ENCODE measurements at places on chromosomes 4 and X. TPM values are rescaled to one million over a fixed set of nuclear protein-coding genes. Genes with fewer than 3 reads are reported as not detected.

GRCh38 chrX:41002026-41002425 is 83.2 kb upstream of the USP9X start:
- no peaks in the 10 kb centered on the region for H3K4me1 ChIP-seq
- DNase-seq, result no peak
- H3K27ac ChIP-seq, result no peak overlapping the region
- H3K27me3 ChIP-seq, result no peaks in the 10 kb centered on the region

DNA sequence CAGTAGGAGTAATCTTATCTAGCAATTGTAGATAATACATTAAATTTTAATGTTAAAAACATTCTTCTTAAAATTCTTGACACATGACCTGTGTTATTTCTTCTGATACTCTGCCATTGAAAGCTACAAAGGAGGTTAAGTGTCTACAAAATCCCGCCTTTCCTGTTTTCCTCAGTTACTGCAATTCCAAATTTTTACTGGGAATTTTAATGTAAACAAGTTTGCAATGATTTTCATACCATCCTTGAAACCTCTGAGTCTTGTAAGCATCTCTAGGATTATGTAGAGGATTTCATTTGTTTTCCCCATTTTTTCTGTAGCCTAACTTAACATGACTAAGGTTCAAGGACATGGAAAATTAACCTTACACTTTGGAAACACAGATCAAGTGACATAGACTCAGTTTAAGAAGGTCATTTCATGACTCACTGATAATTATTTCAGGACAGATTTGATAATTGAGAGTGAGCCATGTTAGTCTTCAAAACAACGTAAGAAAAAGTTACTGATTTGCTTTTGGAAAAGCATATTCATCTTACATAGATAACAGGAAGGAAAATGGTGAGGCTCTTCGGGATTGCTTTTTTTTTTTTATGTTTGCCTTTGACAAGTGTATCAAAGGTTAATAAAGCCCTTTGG is 39.6 kb upstream of the PDLIM5 start:
- H3K36me3 ChIP-seq, result no peaks in the 10 kb centered on the region
- peaks cover 3% of the 10 kb centered on the region for H3K27me3 ChIP-seq
- no peak overlapping the region for H3K4me3 ChIP-seq
- H3K4me1 ChIP-seq, result no peaks in the 10 kb centered on the region
- H3K27ac ChIP-seq, result no peak overlapping the region

GRCh38 chrX:30812326-30812725 is 76.7 kb downstream of the TAB3 start:
- no peaks in the 10 kb centered on the region for H3K4me1 ChIP-seq
- no peaks in the 10 kb centered on the region for H3K36me3 ChIP-seq
- H3K27me3 ChIP-seq, result no peaks in the 10 kb centered on the region
- H3K27ac ChIP-seq, result no peak overlapping the region
- H3K4me3 ChIP-seq, result no peak overlapping the region
- DNase-seq, result no peak

DNA sequence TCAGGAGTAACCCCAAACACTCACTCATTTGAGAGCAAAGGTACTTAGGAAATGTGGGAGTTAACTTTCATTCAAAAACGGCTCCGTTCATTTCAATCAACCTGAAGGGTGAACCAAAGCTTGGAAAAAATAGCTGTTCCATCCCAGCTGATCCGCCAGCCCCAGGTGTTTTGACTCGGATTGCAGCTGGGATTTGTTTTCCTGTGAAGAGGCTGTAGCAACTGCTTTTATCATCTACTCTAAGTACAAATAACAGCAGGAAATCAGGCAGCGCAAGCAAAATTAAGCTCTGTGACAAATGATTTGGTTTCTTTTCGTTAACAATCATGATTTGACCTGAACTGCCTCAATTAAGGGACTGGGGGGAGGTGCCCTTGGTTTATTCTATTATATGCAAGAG is 154.7 kb downstream of the BEND2 start:
- no peaks in the 10 kb centered on the region for H3K27me3 ChIP-seq
- H3K36me3 ChIP-seq, result no peaks in the 10 kb centered on the region
- no peak for DNase-seq
- no peak overlapping the region for H3K27ac ChIP-seq
- no peaks in the 10 kb centered on the region for H3K4me1 ChIP-seq

GRCh38 chr4:93876754-93877153 is 48.2 kb downstream of the ATOH1 start:
- no peak overlapping the region for H3K4me3 ChIP-seq
- DNase-seq, result no peak
- no peaks in the 10 kb centered on the region for H3K27me3 ChIP-seq
- H3K4me1 ChIP-seq, result no peaks in the 10 kb centered on the region
- no peak overlapping the region for H3K27ac ChIP-seq
- H3K36me3 ChIP-seq, result no peaks in the 10 kb centered on the region

GRCh38 chrX:39601231-39602177 is 496.3 kb downstream of the BCOR start:
- no peak overlapping the region for H3K4me3 ChIP-seq
- DNase-seq, result no peak
- H3K27ac ChIP-seq, result no peak overlapping the region
- H3K27me3 ChIP-seq, result no peaks in the 10 kb centered on the region
- H3K4me1 ChIP-seq, result no peaks in the 10 kb centered on the region

- no peaks in the 10 kb centered on the region for H3K36me3 ChIP-seq
- no peaks in the 10 kb centered on the region for H3K27me3 ChIP-seq
- H3K4me1 ChIP-seq, result no peaks in the 10 kb centered on the region
Observed at GRCh38 chr4:165915215-165915614, 42.2 kb downstream of the TLL1 start.

DNA sequence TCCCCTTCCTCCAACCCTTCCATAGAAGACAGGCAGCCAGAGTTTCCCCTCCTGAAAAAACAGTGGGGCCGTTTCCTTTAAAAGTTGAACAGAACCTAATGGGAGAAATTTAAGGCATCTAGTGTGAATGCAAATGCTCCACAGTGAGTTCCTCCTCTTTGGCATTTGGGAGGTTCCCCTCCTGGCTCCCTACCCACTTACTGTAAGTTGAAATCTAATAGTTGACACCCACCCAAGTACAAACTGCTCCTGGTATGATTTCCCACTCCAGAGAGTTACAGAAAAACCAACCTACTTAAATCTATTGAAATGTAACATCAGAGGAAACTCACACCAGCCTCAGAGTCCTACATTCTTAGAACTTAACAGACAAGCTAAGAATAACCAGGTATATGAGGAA is 17.6 kb downstream of the ENPEP start:
- H3K27me3 ChIP-seq, result peaks cover 3% of the 10 kb centered on the region
- no peaks in the 10 kb centered on the region for H3K36me3 ChIP-seq
- DNase-seq, result no peak
- H3K27ac ChIP-seq, result no peak overlapping the region
- H3K4me1 ChIP-seq, result no peaks in the 10 kb centered on the region

DNA sequence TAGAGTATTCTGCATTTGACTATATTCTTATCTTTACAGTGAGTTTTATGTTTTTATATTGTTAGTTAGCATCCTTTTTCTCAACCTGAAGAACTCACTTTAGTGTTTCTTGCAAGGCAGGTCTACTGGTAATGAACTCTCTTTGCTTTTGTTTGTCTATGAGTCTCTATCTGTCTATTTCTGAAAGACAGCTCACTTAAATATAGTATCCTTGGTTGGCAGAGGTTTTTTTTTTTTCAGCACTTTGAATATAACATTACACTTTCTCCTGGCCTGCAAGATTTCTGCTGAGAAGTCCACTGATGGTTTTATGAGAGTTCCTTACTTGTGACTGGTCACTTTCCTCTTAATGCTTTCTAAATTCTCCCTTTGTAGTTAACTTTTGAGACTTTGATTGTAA is 32.8 kb upstream of the C4orf54 start:
- DNase-seq, result no peak
- H3K27me3 ChIP-seq, result peaks cover 3% of the 10 kb centered on the region
- H3K36me3 ChIP-seq, result no peaks in the 10 kb centered on the region

- no peaks in the 10 kb centered on the region for H3K27me3 ChIP-seq
- no peaks in the 10 kb centered on the region for H3K4me1 ChIP-seq
Observed at GRCh38 chr4:7428261-7429068, 6.3 kb downstream of the PSAPL1 start.

GRCh38 chr4:164210377-164210776 is 543.6 kb upstream of the SMIM31 start:
- H3K4me3 ChIP-seq, result no peak overlapping the region
- no peaks in the 10 kb centered on the region for H3K27me3 ChIP-seq
- no peaks in the 10 kb centered on the region for H3K4me1 ChIP-seq
- DNase-seq, result no peak
- no peak overlapping the region for H3K27ac ChIP-seq
- no peaks in the 10 kb centered on the region for H3K36me3 ChIP-seq

GRCh38 chrX:10949541-10949940 is 161.6 kb upstream of the HCCS start:
- H3K27me3 ChIP-seq, result no peaks in the 10 kb centered on the region
- H3K36me3 ChIP-seq, result no peaks in the 10 kb centered on the region
- H3K4me3 ChIP-seq, result no peak overlapping the region
- no peaks in the 10 kb centered on the region for H3K4me1 ChIP-seq
- no peak overlapping the region for H3K27ac ChIP-seq

DNA sequence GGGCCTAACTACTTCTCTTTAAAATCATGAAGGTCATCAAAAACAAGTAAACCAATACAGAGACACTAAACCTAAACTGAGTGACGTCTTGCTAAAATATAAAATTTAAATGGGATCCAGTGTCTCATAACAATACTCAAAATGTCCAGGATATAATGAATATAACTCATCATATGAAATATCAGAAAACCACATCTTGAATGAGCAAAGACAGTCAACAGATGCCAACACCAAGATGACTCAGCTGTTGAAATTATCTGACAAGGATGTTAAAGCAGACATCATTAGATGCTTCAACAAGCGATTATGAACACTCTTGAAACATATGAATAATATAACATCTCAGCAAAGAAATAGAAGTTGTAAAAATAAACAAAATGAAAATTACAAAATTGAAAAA is 8.3 kb downstream of the NAP1L2 start:
- H3K4me3 ChIP-seq, result no peak overlapping the region
- DNase-seq, result no peak
- H3K4me1 ChIP-seq, result no peaks in the 10 kb centered on the region
- no peaks in the 10 kb centered on the region for H3K27me3 ChIP-seq

Gene HMX1
- total RNA-seq, result not detected

Gene SMR3B
- total RNA-seq, result not detected

Gene STPG2
- total RNA-seq, result 0.39 TPM

Gene STIM2
- total RNA-seq, result 83.4 TPM

Gene RPS3A
- total RNA-seq, result 1,992 TPM

Gene PAK3
- 3.7 TPM for total RNA-seq

Gene CXCL5
- total RNA-seq, result 0.59 TPM

Gene PLAC8
- total RNA-seq, result 70.0 TPM

Gene FMR1NB
- total RNA-seq, result not detected

Data from CD4-positive, CD25-positive, alpha-beta regulatory T cell (primary cell).